ENCODE measurements at places on chromosomes 3 and 15. TPM values are rescaled to one million over a fixed set of nuclear protein-coding genes. Genes with fewer than 3 reads are reported as not detected.

DNA sequence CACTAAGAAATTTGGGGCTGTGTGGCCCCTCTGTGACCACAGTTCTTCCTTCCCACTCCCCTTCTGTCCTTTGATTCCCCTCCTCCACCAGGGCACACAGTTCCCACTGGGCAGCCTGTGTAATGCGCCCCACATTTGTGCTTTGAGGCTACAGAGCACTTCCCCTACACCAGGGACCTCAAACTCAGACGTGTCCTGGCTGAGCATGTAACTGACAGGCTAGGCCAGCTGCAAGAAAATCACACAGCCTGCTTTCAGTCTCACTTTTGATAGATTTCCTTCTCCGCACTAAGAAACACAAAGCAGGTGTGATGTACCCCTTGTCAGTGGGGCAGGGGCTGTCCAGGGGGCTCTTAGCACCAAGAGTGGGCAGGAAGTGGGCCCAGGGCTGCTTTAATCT is 29.6 kb downstream of the PRKCD start:
- DNase-seq = no peak

DNA sequence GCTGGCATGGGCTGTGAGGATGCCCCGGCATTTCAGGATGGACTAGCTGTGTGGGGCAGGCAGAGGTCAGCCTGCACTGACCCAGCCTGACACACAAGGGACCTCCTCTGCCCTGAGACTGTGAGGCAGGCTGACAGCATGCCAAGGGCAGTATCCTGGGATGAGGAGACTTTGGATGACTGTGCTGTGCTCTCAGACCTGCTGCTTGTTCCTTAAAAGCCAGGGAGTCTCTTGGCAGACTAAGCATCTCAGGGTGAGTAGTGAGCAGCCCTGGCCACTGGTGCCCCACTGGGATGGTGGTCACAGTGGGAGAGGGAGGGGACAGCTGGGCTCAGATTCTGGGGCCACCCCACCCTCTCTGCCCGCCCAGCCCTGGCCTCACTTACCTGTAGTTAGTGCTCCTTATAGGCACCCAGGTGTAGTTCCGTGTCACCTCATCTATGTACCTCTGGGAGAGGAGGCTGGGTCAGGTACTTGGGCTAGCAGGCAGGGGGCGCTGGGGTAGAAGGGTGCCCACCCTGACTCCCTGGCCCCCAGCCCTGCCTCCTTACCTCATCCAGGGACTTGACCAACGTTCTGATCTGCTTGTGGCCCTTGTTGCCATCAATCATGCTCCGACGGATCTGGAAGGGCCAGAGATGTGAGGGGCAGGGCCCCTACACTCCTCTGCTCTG is 16.1 kb upstream of the TMEM115 start:
- DNase-seq = no peak

GRCh38 chr15:70376929-70377691 is 279.4 kb upstream of the TLE3 start:
- DNase-seq = no peak

- no peak for DNase-seq
Measured at GRCh38 chr3:13457593-13457992, 22.5 kb upstream of the HDAC11 start.

- no peak for DNase-seq
Measured at GRCh38 chr3:138513090-138513843, 78.9 kb downstream of the ESYT3 start.

SLC28A1 gene
- total RNA-seq = not detected

CELSR3 gene
- 2.2 TPM for total RNA-seq
